ENCODE measurements at places on chromosomes 3 and 15. TPM values are rescaled to one million over a fixed set of nuclear protein-coding genes. Genes with fewer than 3 reads are reported as not detected.

- H3K36me3 ChIP-seq: no peaks in the 10 kb centered on the region
- H3K27ac ChIP-seq: no peak overlapping the region
- H3K4me3 ChIP-seq: no peak overlapping the region
- DNase-seq: no peak
- no peaks in the 10 kb centered on the region for H3K4me1 ChIP-seq
Measured at GRCh38 chr3:156668073-156668763, 6.2 kb upstream of the TIPARP start.

DNA sequence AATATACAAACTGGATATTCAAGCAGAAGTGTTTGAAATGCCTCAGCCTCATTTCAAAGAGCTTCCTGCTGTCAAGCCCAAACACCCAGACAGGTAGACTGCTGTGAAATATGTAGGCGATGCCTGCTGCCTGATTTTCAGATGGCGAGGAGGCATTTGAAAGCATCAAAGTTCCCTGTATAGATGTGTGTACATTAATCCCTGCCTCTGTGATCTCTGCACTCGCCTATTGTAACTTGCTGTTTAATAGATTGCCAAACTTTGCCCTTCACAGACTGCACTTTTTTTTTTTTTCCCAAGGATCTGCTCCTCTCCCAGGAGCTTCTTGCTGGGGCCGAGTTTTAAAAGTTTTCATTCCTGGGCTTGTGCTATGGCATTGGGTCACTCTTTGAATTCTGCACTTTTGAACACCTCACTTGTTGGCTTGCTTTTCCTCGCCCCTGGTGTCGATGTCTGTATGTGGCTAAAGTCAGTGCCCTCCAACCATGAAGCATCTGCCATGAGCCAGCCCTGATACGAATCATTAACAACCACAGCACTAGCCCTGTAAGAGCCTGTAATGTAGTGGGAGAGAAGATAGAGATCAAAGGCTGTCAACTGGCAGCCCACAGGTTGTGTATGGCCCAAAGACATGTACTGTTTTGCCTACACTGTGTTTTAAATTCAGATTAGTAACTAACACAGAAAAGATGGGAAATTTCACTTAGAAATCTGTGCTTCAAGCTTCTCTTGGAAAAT, 287.6 kb upstream of the ICE2 start:
- H3K4me1 ChIP-seq: no peaks in the 10 kb centered on the region
- no peak for DNase-seq
- H3K36me3 ChIP-seq: no peaks in the 10 kb centered on the region
- no peak overlapping the region for H3K4me3 ChIP-seq

DNA sequence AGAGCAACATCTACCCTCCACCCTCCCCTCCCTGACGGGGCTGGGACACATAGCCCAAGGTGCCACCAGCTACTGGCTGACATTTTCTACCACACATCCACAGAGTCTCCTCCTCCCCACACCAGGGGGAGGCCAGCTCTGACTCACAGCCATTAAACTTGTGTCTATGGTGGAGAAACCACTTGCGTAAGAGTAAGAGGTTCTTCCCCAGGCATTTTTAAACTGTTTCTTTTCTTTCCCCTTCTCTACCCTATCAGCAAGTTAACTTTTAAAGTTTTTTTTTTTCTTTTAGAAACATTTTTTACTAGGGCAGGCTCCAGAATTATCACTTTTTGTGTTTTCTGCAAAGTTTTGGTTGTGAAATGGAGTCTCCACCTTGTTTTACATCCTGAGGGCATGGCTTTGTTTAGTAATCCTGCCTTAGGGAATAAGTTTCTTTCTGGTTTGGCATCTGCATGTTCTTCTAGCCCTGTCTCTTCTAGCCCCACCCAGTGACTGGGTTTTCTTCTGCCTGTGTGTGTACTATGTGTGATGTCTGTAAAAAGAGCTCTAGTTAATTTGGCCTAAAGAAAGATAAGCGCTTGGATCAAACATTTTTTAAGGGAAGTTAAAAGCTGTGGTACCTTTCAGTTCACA, 148.8 kb upstream of the GADL1 start:
- DNase-seq: no peak
- no peak overlapping the region for H3K27ac ChIP-seq
- H3K27me3 ChIP-seq: no peaks in the 10 kb centered on the region
- no peak overlapping the region for H3K4me3 ChIP-seq

DNA sequence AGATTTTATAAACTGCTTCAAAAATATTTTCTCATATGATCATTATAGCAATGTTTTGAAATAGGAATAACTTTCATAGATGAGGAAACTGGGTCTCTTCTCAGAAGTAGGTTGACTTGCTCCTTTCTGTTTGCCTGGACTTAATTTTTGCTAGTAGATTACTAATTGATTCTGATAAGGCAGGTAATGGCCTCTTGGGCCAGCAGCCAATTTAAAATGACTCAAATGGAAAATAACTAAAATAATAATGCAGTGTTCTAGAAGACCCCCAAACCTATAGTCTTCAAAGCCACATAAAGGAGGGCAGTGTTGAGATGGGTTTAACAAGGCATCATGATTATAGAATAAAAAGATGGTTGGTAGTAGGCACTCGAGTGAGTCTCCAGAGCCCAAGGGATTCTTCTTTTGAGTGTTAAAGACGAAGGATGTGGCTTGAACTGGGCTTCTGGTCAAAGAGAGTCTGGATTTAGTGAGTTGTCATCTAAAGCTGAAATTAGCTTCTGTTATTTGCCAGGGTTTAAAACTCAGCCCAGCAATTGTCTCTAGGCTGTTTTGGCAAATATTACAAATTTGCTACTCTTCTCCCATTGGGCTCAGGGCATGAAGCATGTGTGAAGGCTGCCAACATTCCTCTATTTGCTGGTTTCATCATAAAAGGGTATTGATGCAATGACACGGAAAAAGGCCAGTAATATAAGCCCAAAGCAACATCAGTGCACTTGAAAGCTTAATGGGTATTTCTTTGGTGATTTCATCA, 297.1 kb upstream of the MEIS2 start:
- DNase-seq: no peak
- no peak overlapping the region for H3K4me3 ChIP-seq
- H3K4me1 ChIP-seq: no peaks in the 10 kb centered on the region
- no peaks in the 10 kb centered on the region for H3K27me3 ChIP-seq

DNA sequence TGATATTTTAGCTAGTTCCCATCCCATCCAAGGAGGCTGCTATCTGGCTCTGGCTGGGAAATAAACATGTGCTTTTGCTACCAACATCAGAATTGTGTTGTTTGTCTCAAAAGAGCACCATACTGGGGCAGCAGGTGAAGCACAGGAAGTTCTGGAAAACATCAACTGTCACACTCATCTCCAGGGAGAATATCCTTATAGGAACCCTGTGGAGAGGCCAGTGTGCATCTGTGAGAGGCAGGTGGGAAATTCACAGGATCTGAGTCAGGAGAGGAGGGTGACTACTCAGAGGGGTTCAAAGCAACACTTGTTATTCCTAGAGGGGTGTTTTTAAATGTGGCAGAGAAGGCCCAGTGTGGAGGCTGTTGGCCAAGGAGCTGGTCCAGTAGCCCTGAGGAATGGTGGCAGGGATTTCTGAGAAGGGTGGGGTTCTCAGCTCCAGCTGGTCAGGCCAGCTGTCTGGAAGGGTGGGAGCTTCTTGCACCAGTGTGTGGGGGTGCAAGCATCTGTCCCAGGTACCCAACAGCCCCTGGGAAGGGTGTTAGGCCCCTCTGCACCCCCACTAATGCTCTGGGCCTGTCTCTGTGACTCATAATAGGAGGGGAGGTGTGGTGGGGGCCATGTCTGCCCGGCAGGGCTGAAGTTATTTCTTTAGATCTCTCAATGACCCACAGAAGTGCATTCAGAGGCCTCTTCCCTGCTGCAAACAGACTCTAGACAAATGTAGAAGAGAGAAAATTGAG, 28.7 kb downstream of the RPSA start:
- no peaks in the 10 kb centered on the region for H3K4me1 ChIP-seq
- no peak overlapping the region for H3K27ac ChIP-seq
- no peaks in the 10 kb centered on the region for H3K36me3 ChIP-seq
- no peaks in the 10 kb centered on the region for H3K27me3 ChIP-seq
- H3K4me3 ChIP-seq: no peak overlapping the region

DNA sequence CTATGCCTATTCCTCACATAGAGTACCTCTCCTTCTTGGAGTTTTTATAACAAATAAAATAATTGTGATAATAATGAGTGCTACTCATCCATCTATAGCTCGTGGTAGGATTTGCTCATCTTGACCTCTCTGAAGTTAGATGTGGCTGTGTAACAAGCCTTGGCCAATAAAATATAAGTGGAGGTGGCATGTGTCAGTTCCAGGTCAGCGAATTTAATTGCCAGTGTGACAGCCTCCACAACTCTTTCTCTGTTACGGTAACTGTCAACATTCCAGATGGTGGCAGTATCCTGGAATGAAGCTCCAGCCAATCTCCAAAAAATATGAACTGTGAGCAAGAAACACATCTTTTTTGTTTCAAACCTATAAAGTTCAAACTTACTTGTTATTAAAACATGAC, 13.8 kb downstream of the CLRN1 start:
- H3K4me3 ChIP-seq: no peak overlapping the region
- no peaks in the 10 kb centered on the region for H3K4me1 ChIP-seq
- no peak overlapping the region for H3K27ac ChIP-seq
- no peak for DNase-seq
- peaks cover 47% of the 10 kb centered on the region for H3K27me3 ChIP-seq

GRCh38 chr3:28575100-28575745, 226.6 kb upstream of the AZI2 start:
- DNase-seq: no peak
- no peaks in the 10 kb centered on the region for H3K36me3 ChIP-seq
- no peaks in the 10 kb centered on the region for H3K4me1 ChIP-seq
- H3K27ac ChIP-seq: no peak overlapping the region
- H3K27me3 ChIP-seq: no peaks in the 10 kb centered on the region

The TBC1D21 gene
- not detected for total RNA-seq

The PYGO1 gene
- 2.4 TPM for total RNA-seq
